Fibroblast of lung (primary cell): ENCODE measurements at places on chromosomes 3 and 15. TPM values are rescaled to one million over a fixed set of nuclear protein-coding genes. Genes with fewer than 3 reads are reported as not detected.
A peak's percentile ranks its signal among the peaks of the same experiment; 100 is the strongest.

GRCh38 chr3:77189684-77190083 is 149.8 kb downstream of the ROBO2 start:
- DNase-seq = no peak

GRCh38 chr3:127811717-127812116 is 10.6 kb downstream of the MGLL start:
- DNase-seq = no peak

DNA sequence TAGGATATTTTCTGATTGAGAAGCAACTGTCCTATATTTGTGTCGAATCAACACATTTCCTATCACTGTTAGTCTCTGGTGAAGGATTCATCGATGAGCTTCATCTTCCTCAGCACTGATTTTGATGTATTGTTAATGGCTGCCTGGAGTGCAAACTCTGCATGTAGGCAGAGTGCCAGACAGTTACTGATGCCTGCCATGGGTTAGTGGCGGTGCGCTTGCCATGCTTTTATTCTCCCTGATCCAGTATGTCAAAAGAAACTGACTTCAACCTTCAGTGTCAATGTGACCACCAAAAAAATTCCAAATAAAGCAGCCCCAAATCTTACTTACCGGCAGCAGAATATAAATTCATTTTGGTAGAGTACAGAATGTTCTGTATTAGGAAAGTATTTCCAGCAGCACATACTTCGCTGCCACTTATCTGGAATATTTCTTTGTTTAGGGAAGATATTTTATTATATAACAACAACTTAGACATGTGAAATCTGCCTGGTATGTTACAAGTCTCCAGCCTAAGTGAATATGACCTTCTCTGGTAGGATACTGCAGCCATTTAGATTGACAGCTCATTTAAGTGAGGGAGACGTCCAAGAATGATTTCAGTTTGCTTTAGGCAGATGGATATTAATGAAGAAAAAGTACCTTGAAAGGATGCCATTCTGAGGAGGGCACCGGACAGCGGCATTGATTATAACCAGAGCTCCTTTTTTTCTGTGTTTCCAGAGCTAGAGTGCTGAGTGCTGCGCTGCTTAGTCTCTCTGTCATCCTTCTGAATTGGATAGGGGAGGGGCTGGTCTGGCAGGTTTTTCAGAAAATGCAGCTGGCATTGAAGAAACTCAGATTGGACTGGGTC is 59.9 kb downstream of the ARHGEF26 start:
- no peak for DNase-seq

- peak; percentile 8 for DNase-seq
Observed at GRCh38 chr3:145058483-145058882, 1086.9 kb downstream of the DIPK2A start.

DNA sequence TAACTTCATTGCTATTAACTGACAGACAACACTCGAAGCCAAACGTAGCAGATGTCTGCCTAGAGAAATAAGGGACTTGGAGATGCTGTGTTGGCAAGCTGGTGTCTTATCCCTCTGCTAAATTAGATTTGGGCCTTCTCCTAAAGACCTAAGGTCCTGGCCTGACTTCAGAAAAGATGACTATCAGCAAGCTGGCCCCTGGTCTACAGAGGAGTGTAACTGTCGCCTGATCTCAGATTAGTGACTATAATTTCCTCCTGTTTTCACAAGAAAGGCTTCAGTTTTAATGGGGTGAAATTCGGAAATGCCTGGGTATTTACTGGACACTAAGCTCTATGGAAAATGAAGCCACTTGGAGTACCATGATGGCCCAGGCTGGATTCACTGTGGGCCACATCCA is 53.1 kb upstream of the SLC7A14 start:
- DNase-seq = no peak

DNA sequence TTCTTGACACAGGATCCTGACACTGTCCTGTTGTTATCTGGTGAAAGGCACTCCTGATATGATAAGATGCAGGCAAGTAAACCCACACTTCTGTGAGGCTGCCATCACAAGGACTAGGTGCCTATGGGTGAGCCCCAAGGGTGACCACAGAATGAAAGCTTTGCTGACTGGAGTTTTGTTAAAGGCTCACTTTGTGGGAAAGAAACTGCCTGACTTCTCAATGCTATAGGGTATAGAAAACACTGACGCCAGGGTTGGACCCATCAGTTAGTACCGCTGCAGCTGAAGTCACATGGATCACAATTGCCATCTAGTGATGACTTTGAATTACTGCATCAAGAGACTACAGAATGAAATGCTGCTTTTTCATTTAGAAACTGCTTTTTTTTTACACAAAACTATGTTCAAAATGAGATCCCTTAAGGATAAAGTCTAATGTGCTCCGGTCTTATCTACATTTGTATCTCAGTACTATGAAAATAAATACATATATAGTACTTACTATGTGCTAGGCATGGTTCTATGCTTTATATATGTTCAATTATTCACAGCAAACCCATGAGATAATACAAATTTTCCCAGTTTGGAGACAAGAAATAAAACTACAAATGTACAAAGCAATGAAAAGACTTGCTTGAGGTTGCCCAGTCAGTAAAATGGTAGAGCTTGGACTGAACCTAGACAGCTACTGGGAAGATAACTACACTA is 64.2 kb upstream of the CMSS1 start:
- peak; percentile 81 for DNase-seq

DNA sequence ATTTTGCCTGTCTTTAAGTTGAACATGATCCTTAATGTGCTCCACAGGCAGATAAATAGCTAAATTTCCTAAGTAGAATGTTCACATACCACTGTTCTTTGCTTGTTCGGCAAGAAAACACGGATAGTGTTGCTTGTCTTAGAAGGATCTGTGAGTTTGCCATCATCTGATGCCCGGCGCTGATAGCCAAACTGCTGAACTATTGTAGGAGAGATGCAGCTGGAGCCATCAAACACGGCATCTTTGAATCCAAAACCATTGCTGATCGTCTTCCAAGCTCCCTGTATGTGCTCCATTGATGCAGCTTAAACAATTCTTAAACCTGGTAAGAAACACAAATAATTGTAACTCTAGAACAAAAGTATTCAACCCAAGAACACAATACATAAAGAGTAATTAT is 45.5 kb downstream of the RAF1 start:
- DNase-seq = no peak

- DNase-seq = no peak
Observed at GRCh38 chr3:174667386-174667785, 191.7 kb upstream of the NAALADL2 start.

GRCh38 chr3:133691273-133692107 is 29.7 kb upstream of the TOPBP1 start:
- no peak for DNase-seq

GRCh38 chr3:59436164-59436958 is 386.5 kb upstream of the CFAP20DC start:
- no peak for DNase-seq

DNA sequence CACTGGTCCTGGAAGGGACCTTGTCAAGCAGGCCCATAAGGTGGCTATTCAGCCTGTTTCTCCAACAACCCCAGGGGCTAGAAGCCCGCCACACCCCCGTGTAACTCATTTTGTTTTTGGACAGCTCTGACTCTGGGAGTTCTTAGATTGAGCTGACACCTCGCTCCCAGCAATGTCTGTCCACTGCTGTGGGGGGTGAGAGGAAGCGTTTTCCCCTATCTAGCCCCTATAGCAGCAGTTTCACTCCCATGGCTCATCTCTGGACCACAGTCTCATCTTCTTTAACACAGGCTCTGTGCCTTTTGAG is 1.1 kb upstream of the PPP1R2 start:
- no peak for DNase-seq

- DNase-seq = no peak
Observed at GRCh38 chr3:96678325-96678724, 136.1 kb upstream of the EPHA6 start.

- peak; percentile 86 for DNase-seq
Observed at GRCh38 chr3:116339441-116340028, 105.8 kb downstream of the LSAMP start.

DNA sequence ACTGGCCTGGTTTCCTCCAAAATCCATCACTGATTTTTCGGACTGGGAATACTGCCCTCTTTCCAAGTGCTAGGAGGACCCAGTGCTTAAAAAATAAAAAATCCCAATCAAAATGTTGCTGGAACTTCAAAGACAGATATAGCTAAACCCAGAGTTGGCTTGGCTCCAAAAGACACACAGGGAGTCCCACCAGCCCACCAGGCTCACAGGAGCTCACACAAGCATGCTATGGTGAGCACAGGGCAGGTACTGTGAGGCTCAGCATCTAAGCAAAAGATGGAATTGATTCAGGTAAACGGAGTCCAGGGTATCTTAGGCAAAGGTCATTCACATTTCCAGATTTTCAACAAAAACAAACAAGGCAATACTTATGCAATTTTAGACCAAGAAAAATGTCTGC is 3.7 kb downstream of the TRANK1 start:
- no peak for DNase-seq

DNA sequence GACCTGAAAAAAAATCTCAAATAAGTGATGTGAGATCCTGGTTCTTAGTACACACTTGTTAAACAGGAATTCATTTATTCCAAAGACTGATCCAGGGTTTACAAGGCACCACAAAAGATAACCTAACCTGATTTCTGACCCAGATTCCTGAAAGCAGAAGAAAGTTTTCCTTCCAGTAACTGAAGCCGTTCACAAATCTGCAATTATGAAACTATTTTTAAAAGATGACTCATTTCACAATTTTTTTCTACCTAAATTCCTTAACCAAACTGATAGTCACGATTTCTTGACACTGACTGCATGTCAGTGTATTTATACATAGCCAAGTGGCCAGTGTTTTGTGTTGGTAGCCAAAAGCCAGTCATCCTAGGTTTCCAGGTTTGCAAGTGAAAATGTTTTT is 17.1 kb downstream of the SLC9A9 start:
- DNase-seq = peak; percentile 71

GRCh38 chr3:3192286-3192675 is 12.8 kb upstream of the CRBN start:
- no peak for DNase-seq

GRCh38 chr3:44419923-44420650 is 57.4 kb downstream of the ZNF445 start:
- DNase-seq = no peak

- DNase-seq = no peak
Observed at GRCh38 chr3:58261954-58262666, 24.5 kb downstream of the ABHD6 start.

- no peak for DNase-seq
Observed at GRCh38 chr3:45895686-45896468, 9.5 kb downstream of the CCR9 start.

DNA sequence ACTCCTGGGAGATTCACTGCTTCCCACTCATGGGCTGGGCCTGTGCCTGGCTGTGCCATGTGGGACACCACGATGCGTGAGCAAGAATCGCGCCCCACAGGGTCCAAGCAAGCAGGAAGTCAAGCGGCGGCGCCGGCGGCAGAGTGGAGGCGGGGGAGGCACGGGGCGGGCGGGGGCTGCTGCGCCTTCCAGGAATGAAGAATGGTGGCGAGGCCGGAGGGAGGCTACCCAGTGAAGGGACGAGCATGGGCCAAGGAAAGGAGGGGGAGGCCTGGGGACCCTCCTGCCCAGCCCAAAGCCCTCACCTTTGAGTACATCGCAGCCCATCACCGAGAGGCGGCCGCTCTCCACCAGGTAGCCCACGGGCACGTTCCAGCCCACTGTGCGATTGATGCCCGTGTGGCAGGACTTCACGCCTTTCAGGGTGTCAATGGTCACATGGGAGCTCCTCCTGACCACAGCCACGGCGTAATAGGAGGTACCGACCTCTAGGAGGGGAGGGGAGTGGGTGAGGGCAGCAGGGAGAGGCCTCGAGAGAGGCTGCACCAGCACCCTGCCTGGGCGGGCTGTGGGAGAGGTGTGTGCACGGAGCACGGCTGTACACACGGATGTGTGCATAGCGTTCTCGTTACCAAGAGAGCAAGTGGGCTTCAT is 5.5 kb downstream of the MELTF start:
- DNase-seq = no peak

DNA sequence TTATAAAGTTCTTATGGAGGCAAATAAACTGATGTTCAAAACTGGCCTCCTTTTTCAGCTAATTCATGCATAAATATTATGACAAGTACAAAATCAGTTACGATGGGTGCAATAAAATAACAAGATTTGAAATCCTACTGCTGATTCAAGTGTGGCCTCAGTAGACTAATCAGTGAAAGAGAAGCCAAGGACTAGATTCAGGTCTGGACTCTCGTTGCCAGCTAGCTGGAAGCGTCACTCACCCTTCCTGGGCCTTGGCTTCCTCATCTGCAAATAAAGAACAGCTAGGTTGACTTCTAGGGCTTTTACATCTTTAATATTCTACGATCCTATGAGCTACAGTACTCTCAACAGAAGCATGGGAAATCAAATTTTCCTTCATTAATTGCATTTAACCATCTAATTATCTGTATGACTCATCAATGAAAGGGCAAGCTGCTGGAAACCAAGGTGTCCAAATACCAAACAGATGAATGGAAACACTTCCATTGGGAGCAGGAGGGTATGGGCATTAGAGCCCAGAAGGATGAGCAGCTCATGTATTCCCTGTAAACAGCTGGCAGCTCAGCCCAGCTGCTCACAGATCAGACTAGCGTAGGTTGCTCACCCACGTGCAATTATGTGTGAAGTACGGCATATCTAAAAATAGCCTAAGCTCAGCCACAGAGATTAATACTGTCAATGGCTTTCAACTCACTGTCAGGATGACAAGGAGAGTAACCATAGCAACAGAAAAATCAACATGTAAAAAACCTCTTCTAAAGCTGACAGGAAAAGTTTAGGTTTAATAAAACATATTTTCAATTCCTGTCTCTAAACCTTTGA is 294.8 kb downstream of the PLCL2 start:
- peak; percentile 5 for DNase-seq

GRCh38 chr3:82764521-82764920 is 1003.1 kb upstream of the GBE1 start:
- no peak for DNase-seq

The CFAP20DC gene
- total RNA-seq = 2.3 and 3.8 TPM in 2 replicates

The MYLK gene
- 740 and 941 TPM in 2 replicates for total RNA-seq

The HMG20A gene
- 23.6 and 26.3 TPM in 2 replicates for total RNA-seq

The SKOR1 gene
- total RNA-seq = under 0.01 and 0.17 TPM in 2 replicates

The CEP97 gene
- 10.1 and 10.8 TPM in 2 replicates for total RNA-seq

The MST1R gene
- total RNA-seq = 1.5 and 3.0 TPM in 2 replicates

The ROPN1 gene
- not detected in 2 replicates for total RNA-seq

The ALDH1A2 gene
- 2.3 and 7.7 TPM in 2 replicates for total RNA-seq

The EPB42 gene
- total RNA-seq = not detected in 2 replicates

The RBP2 gene
- total RNA-seq = not detected in 2 replicates
